ENCODE measurements at places on chromosomes 16 and 17.

- DNase-seq = no peak
Measured at GRCh38 chr17:63826468-63827001, 696 bp upstream of the PSMC5 start.

- no peak for DNase-seq
Measured at GRCh38 chr16:72098936-72099335, 5.3 kb downstream of the DHX38 start.

DNA sequence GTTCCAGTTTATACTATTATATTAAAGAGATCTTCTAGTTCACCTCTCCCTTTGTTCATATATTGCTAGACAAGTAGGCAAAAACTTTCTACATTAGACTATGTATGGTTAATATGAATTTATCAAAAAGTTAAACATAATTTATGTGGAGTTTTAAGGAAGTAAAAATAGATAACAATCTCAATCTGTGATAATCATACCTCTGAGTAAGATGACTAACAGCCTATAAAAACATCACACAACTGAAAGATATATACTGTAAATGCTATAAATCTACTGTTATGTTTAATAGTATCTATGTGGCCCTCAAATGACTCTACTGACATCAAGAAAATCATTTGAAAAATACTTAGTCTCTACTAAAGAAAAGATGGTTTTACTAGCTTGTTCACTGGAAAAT lies 37.1 kb downstream of the AP1G1 start:
- DNase-seq = no peak

DNA sequence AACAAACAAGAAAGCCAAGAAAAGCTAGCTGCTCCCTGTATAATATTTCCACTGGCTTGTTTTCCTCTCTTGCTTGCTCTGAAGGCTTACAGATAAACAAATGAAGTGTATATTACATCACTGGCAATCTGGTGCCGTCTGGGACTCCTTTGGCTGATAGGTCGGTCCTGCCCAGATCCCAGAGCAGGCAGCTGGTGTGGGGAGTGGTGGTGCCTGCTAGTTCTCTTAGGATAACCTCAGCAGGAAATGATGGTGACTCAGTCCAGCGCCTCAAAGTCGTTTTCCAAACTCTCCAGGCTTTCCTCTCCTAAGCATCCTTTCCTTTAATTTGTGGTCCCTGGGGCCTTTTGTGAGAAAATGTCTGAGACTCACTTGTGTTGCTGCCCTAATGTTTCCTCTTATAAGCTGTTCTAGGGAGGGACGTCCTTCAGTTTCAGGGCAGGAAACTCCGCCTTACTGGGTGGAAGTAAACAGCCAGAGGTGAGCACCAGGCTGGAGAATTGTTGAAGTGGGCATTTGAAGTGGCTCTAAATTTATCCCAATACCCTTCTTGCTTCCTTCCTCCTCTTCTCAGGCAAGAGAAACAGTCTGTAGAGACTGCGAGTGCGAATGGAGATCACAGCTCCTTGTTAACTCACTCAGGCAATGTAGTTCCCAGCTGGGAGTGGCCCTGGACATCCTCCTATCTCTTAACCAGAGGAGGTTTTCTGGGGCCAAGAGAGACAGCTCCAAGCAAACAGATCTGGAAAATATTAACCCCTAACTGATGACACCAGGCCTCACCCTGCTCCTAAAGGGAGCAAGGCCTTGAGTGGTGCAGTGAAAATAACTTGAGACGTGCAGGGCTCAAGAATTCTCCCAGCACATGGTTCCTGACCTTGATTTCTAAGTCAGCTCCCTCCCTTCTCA lies 34.9 kb downstream of the CD300LF start:
- DNase-seq = no peak

GRCh38 chr16:84252184-84252583 lies 12.4 kb upstream of the KCNG4 start:
- DNase-seq = no peak

DNA sequence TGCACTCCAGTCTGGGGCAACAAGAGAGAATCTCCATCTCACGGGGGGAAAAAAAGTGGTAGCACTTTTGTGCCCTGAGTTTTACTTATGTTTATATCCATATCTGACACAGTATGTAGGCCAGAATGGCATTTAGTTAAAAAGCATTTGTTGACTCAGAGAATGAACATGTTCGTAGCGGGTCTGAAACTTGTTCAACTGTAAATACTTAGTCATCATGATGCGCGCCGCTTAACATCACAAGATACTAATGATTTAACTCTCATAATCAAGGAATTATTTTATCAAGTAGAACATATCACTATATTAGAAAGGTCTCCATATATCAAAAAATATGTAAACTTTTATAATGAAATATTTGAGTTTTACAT lies 55.3 kb upstream of the ITGA2B start:
- no peak for DNase-seq

- DNase-seq = no peak
Measured at GRCh38 chr17:3972931-3973330, 8.7 kb upstream of the ATP2A3 start.

DNA sequence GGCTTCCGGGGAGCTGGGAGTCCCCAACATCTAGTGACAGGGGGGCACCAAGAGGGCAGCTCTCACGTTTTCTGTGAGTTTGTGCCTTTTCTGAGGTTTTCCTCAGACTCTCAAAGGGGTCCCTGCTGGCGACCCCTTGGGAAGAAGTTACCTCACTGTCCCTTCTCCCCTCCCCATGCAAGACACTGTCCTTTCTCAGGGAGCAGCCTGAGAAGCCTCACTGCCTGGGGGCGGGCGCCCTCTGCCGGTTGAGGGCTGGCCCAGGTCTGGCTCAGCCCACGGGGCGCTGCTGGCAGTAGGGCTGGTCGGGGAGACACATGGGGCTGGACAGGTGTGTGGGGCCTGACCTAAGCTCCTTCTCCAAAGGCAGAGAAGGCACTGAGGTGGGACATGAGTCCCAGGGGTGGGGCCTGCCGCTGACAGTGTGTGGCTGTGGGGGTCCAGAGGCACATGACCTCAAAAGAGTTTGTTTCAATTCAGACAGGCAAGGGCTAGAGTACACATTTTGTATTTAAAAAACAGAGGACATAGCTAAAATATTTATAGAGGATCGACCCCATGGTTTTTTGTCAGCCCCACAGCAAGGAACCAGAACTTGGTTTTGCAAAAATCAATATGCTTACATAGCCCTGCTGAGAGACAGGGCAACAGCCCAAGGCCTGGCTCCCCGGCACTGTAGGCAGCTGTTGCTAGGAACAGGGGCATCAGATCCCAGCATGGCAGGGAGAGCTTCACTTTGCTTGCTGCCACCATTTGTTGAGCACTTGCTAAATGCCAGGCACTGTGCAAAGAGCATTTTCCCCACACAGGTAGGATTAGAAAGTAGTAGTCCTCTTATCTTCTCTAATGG lies 18.5 kb upstream of the ALDH3A1 start:
- peak; percentile 44 for DNase-seq

GRCh38 chr17:35729405-35729833 lies 2.0 kb upstream of the RASL10B start:
- no peak for DNase-seq

DNA sequence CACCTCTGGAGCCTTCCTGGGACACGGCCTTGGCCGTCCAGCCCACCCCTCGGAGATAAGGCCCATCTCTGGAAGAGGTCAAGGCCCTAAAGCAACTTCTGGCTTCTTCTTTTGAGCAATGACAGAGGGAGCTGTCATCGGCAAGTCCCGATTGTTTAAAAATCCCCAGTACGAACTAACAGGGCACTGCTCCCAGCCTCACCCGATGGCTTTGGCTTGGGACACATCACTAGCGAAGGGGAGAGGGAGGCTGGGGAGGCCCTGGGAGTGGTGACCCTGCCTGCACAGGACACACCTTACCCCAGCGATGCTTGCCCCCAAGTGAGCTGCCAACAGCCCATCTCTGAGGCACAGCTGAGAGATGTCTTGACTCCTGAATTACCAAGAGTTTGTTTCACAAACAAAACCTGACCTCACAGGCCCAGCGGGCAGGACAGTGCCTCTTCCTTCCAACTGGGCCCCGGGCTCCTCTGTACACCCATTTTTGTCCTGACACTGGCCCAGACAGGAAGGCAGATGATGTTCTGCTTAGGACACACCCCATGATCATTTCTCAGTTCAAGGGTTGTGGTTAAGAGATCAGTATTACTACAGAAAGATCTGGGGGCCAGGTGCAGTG lies 4.8 kb downstream of the SYNGR2 start:
- no peak for DNase-seq

DNA sequence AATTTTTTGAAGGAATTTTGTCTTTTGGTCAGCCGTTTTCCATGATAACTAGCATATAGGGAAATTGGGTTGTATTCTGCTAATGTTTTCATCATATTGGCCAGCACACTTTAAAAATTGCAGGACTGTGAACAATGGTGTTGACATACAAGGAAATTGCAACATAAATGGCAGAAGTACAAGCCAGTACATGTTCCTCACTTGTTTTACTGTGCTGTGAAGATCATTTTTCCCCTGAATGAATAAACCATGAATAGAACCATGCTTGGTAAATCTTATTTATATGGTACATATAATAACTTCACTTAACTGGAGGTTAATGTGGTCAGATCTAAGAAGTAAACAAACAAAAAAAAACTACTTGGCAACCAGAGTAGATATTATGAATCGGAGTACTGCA lies 22.8 kb downstream of the OMG start:
- no peak for DNase-seq

DNA sequence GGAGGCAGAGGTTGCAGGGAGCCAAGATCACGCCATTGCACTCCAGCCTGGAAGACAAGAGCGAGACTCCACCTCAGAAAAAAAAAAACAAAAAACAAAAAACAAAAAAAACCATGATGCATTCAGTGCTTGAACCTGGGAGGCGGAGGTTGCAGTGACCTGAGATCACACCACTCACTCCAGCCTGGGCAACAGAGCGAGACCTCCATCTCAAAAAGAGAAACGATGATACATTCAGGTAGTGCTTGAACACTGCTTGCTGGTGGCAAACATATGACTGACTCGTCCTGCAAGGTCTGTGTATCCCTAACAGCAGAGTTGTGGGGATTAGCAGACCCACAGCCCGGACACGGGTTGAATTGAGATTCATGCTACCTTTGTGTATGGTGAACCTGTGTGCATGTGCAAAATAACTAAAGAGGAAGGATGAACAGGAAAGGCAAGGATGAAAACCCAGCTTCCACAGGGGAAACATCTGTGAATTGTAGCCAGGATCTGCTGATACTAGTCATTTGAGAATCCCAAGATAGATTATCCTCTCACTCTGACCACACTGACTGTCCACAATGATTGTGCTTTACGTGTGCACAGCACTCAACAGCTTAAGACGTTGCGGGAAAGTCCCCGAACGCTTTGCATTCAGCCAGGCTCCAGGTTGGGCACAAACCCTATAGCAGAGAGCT lies 52.4 kb upstream of the MRPS23 start:
- DNase-seq = no peak

DNA sequence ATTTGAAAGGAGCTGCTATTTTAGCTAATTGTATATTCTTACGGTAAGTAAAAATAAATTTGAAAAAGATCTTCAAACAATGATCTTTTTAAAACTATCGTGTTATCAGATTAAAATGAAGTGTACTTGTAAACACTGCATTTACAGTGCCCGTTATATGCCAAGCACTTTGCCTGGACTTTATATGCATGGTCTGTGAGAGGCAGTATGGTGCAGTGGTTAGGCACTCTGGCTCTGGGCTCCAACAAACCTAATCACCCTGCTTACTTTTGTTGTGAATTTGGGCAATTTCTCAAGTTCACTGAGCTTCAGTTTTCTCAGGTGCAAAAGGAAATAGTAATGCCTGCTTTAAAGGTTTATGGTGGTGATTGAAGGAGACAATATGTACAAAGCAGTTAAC lies 1.4 kb downstream of the PMP22 start:
- DNase-seq = no peak

- no peak for DNase-seq
Measured at GRCh38 chr17:56699186-56699894, 105.8 kb downstream of the NOG start.

DNA sequence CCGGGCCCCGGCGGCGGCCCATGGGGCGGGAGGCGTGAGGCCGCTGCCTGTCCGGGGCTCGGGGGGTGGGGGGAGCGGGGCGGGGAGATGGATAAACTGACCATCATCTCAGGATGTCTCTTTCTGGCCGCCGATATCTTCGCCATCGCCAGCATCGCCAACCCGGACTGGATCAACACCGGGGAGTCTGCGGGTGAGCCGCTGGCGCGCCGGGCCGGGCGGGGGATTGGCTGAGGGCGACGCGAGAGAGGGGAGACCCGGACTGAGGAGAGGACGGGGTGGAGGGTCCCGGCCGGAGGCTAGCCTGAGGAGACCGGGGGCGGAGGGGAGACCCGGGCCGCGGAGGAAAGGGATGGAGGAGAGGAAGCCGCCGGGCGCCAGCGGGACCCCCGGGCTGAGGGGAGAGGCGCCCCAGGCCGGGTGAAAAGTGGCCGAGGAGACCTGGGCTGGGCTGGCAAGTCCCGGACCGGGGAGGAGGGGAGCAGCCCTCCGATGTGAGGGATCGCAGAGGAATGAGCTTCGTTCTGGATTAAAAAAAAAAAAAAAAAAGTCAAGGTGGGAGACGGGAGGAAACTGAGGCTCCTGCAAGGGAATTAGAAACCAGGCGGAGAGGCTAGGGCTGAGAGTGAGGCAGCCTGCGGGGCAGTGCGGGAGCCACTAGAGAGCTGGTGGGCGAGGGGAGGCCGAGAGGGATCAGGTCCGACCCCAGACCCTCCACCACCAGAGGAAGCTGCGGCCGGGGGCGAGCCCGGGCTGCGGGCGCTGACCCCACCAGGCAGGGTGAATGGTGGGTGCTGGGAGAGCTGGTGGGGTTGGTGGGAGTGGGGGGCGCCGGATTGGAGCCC lies 526 bp downstream of the MOSMO start:
- peak; percentile 45 for DNase-seq

All from amygdala (tissue), 56 donors.